Cardiac ventricle fibroblast (primary cell): ENCODE measurements at places on chromosomes 6 and 20. TPM values are rescaled to one million over a fixed set of nuclear protein-coding genes. Genes with fewer than 3 reads are reported as not detected.

DZANK1 gene
- 0.19 and 1.8 TPM in 2 replicates for total RNA-seq

KCNK16 gene
- total RNA-seq, result not detected in 2 replicates

NRSN1 gene
- not detected in 2 replicates for total RNA-seq

MCCD1 gene
- total RNA-seq, result not detected in 2 replicates

NKAIN4 gene
- total RNA-seq, result not detected in 2 replicates

SLC35F1 gene
- not detected in 2 replicates for total RNA-seq

EYA2 gene
- 0.49 and 1.6 TPM in 2 replicates for total RNA-seq
